NCI-H460 (cell line): ENCODE measurements at places on chromosomes 16 and 17. TPM values are rescaled to one million over a fixed set of nuclear protein-coding genes. Genes with fewer than 3 reads are reported as not detected.

The UTS2R gene
- not detected in 2 replicates for total RNA-seq

The TEX19 gene
- total RNA-seq = 0.20 and 0.57 TPM in 2 replicates

The PHF23 gene
- 32.5 and 38.8 TPM in 2 replicates for total RNA-seq

The CMTR2 gene
- total RNA-seq = 21.9 and 28.0 TPM in 2 replicates

The CRHR1 gene
- not detected in 2 replicates for total RNA-seq

The UTP4 gene
- total RNA-seq = 18.4 and 21.4 TPM in 2 replicates

DNA sequence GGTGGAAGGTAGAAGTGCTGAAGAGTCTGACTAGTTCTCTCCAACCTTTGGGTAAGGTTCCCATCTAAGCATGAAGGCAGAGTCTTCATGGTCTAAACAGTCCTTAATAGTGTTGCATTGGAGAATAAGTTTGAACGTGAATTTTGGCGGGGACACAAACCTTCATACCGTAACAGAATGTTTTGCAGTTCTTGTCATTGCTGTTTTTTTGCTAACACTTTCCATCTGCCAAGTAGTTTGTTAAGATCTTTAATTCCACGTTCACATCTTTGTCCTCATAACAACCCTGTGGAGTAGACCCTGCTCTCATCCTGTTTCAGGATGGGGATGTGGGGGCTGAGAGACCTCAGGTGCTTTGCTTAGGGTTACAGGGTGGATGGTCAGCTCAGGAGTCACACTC, 936.9 kb upstream of the EEF2KMT start:
- no peak for DNase-seq

GRCh38 chr17:81044764-81045589, 10.0 kb downstream of the BAIAP2 start:
- no peak for DNase-seq

- peak; percentile 79 for DNase-seq
Measured at GRCh38 chr17:40803617-40804082, 3.9 kb upstream of the KRT28 start.

DNA sequence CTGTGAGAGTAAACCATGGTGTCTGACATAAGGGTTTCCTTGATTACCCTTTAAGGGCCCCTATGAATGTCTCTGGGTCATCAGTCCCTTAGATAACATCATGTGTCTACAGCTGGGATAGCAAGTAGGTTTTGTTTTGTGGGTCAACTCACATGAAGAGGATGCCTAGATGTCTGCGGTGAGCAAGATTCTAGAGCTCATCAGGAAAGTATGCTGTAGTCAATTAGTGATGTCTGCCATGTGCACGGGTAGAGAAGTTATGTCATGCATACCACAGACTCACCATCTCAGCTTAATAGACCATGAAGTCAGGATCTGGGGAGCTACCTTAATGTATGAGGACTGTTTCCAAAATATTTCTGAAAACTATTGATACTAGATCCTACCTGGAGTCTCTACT, 57.5 kb downstream of the CDH13 start:
- no peak for DNase-seq

DNA sequence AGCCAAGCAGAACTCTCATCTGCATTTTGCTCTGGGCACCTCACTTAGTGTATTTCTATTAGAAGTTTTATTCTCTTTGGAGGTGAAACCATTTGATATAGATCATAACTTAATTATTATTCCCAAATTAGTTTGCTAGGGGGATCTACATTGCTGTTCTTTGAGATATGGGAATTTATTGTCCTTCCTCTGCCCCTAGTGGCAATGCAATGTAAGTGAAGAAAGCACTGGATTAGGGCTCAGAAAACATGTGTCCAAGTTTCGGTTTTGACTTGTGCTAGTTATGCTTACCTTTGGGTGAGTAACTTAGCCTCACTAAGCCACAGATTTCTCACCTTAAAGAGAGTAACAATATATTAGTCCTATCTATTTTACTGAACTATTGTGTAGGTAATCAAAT, 2.9 kb downstream of the KRT39 start:
- peak; percentile 29 for DNase-seq

DNA sequence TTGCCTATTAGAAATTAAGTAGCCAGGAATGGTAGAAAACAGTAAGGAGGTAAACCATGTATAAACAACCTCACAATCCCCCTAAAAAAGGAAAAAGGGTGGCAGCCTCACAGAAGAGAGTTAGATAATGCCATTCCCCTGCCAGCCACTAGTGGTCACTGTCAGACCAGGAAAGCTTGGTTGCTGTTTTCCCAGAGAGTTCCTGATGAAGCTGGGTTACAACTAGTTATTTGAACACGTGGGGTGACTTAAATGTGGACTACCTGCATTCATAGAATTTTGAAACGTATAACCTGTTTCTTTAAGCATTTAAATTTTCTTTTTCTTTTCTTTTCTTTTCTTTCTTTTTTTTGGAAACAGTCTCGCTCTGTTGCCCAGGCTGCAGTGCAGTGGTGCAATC, 5.8 kb downstream of the GPRC5C start:
- DNase-seq = no peak

DNA sequence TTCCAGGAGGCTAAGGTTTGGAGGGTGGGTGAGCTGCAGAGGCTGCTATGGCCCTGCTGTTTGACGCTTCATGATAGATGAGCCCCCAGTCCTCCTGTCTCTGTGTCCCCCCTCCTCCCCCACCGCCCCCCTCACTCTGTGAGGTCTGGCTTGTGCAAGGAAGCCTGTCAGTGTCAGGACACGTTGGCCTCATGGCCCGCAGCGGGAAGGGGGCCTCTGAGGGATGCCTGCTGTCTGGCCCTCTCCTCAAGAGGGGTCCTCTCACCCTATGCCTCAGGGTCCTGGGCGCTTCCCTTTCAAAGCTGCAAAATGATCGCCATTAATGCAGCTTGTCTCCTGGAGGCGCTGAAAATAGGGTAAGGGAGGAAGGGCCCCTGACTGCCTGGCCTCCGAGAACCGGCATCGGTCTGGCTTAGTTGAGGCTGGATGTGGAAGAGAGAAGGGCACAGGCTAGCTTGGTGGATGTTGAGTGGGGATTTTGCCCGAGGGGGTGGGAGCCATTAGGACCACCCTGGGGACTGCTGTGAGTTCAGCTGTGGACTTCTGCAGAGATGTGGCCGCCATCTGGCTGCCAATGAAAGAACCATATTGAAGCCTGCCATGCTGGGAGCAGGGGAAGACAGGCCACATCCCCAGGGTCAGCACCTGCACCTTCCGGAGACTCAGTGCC, 14.8 kb upstream of the GOSR2 start:
- DNase-seq = no peak

GRCh38 chr16:23408823-23409298, 44.1 kb downstream of the COG7 start:
- no peak for DNase-seq
